ENCODE measurements at places on chromosomes 6 and 20.

DNA sequence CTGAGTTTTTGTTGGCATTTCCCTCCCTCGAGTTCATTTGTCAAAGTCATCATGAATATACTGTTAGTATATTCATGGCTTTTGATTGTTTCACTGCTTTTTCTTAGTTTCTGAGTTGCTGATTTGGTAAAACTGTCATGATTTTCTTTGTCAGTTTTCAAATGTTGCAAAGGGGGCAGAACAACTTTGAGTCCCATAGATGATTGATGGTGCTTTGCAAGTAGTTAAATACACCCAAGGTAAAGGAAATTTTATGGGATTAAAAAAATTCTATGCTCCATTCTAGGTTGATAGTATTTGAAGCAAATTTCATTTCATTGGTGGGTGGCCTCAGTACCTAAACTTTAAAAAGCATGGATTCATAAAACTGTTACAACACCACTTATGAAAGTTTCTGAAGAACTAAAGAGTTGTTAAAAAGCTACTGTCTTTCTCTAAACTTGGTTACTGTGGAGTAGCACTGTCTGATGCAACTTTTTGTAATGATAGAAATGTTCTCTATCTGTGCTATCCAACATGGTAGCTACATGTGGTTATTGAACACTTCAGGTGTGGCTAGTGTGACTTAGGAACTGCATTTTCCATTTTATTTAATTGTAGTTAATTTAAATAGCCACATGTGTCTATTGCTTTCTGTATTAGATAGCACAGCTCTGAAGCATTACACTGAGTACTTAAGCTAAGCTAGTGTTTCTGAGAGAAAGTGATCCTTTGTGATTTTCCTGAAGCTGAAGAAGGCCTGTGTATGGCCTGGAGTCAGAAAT, 153.6 kb downstream of the ZFAND3 start:
- no peak for DNase-seq

- no peak for DNase-seq
These were observed 233.8 kb downstream of the LRFN2 start for GRCh38 chr6:40353197-40353966.

- no peak for DNase-seq
These were observed 766.0 kb upstream of the MAP3K7 start for GRCh38 chr6:91352878-91353277.

DNA sequence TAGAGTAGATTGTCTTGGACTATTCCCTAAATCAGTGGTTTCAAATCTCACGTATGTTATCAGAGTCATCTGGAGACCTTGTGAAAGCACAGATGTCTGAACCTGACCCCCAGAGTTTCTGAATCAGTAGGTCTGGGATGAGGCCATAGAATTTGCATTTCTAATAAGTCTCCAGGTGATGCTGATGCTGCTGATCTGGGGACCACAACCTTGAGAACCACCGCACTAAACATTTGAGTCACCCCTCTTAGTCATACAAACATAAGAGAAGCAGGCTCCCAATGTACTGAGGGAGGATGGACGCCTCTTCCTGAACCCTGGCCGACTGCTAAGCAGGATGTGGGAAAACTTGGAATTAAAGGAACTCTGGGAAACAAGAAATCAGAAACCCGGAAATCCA, 187.8 kb upstream of the PRDM1 start:
- DNase-seq, result no peak

DNA sequence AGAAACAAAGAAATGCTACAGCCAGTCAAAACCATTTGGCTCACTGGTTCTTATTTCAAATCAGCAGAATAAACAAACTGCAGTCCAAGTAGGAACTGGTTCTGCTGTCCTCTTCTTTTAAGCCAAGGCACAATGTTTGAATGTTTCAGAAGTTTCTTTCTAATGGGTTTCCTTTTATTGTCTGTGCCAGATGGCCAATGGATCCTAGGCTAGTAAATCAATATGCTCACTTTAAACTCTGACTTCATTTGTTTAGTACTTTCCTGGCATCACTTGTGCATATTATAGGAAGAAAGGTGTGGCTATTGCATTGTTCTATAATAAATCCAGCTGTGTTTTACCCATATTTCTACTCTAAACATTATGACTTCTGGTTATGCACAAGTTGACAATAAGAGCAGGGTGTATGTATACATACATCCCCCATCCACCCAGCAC, 99.7 kb upstream of the PLCB4 start:
- no peak for DNase-seq

GRCh38 chr6:5672581-5673011, 334.1 kb downstream of the NRN1 start:
- peak; percentile 36 for DNase-seq

- no peak for DNase-seq
These were observed 14.6 kb upstream of the TOX2 start for GRCh38 chr20:43900121-43900466.

GRCh38 chr20:49398401-49399144, 83.9 kb downstream of the KCNB1 start:
- no peak for DNase-seq

DNA sequence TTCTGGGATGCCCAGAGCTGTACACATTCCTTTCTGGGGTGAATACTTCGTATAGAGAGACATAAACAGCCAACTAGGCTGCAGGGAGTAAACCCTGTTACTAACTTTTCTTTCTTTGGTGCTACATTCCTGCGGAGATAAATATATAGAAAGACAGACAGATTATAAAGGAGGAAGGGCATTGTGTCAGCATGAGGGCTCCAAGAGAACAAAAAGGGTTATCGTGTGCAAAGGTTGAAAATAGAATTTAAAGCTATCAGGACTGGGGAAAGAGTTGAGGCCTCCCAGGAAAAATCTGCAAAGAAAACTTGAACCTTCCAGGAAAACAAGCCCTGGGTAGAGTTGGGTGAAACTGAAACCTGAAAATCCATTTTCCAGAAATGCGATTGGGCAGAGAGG, 68.0 kb downstream of the TMEM170B start:
- no peak for DNase-seq

- no peak for DNase-seq
These were observed 18.7 kb downstream of the SRXN1 start for GRCh38 chr20:634148-634925.

All from H9 (cell line).